ENCODE measurements at places on chromosomes 3 and 15.

- no peak for DNase-seq
These were observed 91.1 kb downstream of the WNT7A start for GRCh38 chr3:13788522-13789424.

GRCh38 chr3:70947579-70947978 lies 635.1 kb upstream of the MDFIC2 start:
- no peak for DNase-seq

DNA sequence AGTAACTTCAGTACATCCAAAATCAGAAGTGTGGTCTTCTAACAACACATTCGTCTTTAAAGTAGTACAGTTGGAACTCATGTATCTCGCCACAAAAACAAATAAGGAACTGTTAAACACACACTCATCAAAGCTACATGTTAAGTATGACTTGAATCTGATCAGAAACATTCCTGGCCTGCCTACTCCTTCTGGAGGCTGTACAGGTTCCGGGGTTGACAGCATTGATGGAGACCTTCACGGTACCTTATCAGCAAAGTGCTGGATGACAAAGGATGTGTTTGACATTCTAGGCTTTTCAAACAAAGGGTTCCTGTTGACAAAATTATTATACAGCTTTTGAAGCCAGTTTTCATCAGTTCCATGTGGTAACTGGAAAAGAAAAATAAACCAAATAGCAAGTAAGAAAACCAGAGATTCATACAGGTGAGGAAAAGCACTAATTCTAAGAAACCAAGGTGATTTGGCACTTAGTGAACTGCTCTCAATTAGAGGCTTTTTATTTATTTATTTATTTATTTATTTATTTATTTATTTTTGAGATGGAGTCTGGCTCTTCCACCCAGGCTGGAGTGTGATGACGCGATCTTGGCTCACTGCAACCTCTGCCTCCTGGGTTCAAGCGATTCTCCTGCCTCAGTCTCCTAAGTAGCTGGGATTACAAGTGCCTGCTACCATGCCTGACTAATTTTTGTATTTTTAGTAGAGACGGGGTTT lies 44.3 kb downstream of the MYO5C start:
- DNase-seq = no peak

GRCh38 chr3:15011174-15011573 lies 53.9 kb downstream of the MRPS25 start:
- DNase-seq = no peak

DNA sequence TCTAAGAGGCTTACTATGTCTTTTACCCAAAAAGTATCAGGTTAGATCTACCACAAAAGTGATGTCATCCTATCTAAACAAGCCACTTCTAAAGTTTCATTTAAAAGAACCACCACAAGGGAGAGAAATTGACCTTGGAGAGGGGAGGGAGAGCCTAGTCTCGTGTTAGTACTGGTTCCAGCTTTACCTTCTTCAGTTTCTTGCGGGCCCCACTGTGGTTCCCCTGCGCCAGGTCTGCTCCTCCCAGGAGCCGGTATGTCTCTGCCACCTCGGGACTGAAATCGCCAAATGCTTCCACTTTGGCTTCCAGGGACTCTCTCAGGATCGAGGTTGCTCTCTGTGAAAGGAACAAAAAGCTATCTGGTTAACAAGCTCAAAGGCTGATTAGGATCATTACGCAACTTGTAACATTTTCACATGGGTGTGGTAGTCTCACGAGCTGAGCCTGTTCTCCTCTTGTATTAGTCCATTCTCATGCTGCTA lies 51.1 kb downstream of the SYNM start:
- no peak for DNase-seq

GRCh38 chr3:112637700-112638099 lies 3.2 kb downstream of the CCDC80 start:
- no peak for DNase-seq

DNA sequence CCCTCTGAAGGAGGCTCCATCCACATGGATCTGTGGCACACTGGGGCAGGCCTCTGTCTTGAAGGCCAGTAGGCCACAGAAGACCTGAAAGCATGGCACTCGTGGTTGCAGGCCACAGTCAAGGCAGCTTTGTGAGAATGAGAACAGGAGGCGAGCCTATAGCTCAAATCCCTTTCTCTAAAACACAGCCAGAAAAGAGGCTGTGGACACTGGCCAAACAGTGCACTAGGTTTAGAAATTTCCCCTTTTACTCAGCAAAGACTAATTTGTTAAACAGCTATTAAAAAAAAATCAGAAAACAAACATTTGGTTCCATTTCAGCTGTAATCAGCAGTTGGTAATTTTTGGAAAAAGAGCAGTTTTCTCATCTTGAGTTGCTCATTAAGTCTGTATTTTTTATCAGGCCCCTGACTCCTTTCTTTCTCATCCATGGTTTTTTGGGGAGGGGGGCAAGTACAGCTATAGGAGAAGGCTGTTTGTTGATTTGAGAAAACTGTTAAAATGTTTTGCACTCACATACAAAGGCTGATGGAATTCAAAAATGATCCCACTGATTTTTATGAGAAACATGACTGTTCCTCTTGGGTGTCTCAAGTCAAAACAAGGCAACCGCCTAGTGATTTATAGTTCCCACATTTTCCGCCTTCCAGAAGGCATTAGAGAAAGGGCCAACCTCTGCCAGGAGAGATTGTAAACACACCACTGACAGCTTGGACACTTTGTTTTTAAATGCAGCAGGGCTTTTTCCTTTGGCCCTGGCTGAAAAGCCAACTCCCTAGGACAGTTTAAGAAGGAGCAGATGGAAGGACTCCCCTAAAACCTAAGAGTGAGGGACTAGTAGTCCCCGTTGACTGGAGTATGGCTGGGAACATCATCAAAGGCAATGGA lies 28.1 kb downstream of the PARP16 start:
- DNase-seq = no peak

DNA sequence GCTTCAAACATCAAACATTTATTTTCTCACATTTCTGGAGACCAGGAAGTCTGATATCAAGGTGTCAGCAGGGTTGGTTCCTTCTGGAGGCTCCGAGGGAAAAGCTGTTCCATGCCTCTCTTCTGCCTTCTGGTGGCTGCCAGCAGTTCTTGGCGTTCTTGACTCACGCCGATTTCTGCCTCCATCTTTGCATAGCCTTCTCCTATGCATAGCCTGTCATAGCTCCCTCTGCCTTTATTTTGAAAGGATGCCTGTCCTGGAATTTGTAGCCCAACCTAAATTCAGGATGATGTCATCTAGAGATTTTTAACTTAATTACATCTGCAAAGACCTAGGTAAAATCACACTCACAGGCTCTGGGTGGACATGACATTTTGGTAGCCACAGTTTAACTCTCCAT lies 70.4 kb downstream of the RGMA start:
- DNase-seq = no peak

DNA sequence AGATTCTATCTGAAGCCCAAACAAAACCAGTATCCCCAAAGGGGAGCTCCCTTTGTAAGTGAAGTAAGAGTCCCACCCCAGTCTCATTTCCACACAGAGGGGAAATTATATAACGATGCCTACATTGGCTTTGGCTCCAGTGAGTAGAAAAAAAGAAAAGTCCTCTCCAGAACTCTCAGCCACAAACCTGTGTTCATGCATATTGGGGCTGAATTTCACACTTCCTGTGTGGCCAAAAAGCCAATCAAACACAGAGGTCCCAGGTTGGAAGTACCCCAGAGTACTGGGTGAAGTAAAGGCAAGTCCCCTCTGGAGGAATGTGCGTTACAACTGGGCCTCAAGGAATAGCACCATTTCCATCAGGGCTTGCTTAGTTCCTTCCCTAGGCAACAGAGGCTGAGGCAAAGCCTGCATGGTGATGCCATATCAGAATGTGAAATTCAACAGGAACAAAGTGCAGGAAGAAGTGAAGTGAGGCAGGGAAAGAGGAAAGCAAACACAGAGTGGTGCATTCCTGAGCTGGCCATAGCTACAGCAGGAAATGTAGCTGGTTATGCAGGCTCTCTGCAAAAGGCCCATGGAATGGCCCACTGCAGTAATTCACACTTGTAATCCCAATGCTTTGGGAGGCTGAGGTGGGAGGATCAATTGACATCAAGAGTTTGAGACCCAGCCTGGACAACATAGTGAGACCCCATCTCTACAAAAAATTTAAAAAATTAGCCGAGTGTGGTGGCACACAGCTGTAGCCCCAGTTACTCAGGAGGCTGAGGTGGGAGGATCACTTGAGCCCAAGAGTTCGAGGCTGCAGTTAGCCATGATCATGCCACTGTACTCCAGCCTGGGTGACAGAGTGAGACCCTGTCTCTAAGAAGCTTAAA lies 16.6 kb upstream of the CX3CR1 start:
- DNase-seq = no peak

DNA sequence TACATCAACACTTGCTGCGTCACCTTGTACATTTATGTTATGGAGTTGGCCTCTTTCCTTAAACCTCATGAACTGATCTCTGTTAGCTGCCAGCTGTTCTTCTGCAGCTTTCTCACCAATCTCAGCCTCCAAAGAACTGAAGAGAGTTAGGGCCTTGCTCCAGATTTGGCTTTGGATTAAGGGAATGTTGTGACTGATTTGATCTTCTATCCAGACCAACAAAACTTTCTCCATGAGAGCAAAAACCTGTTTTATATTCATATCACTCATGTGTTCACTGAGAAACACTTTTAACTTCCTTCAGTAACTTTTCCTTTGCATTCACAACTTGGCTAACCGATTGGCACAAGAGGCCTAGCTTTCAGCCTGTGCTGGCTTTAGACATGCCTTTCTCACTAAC lies 1156.0 kb upstream of the CADM2 start:
- no peak for DNase-seq

GRCh38 chr15:64013179-64014062 lies 32.9 kb downstream of the DAPK2 start:
- DNase-seq = no peak

- no peak for DNase-seq
These were observed 64.9 kb downstream of the CDC25A start for GRCh38 chr3:48123346-48123745.

DNA sequence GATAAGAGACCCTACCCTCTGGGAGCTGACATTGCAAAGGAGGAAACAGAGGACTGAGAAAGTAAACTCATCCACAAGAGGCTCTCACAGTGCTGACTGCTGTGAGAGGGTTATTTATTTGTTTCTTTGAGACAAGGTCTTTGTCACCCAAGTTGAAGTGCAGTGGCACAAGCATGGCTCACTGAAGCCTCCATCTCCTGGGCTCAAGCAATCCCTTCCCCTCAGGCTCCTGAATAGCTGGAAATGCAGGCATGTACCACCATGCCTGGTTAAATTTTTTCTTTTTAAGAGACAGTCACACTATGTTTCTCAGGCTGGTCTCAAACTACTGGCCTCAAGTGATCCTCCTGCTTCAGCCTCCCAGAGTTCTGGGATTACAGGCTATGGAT lies 52.8 kb downstream of the FBLN2 start:
- no peak for DNase-seq

- no peak for DNase-seq
These were observed 66.8 kb upstream of the ATP11B start for GRCh38 chr3:182726258-182727142.

DNA sequence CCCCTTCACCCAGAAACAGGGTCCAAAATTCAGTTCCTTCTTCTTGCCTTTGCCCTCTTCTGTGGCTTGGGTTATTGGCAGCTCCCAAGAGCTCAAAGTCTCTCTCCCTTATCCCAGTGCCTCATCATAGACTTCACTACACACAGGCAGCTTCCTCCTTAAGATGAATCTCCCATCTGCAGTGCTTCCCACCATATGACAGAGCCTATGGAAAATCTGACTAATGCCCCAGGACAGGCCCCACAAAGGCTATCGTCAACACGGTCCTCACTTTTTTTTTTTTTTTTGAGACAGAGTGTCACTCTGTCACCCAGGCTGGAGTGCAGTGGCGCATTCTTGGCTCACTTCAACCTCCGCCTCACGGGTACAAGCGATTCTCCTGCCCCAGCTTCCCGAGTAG lies 194.1 kb downstream of the MEX3B start:
- no peak for DNase-seq

GRCh38 chr15:23081271-23081670 lies 41.9 kb upstream of the TUBGCP5 start:
- DNase-seq = no peak

- DNase-seq = no peak
These were observed 21.6 kb upstream of the TIGIT start for GRCh38 chr3:114272271-114272670.

GRCh38 chr3:190585805-190586630 lies 72.1 kb downstream of the IL1RAP start:
- peak; percentile 52 for DNase-seq

DNA sequence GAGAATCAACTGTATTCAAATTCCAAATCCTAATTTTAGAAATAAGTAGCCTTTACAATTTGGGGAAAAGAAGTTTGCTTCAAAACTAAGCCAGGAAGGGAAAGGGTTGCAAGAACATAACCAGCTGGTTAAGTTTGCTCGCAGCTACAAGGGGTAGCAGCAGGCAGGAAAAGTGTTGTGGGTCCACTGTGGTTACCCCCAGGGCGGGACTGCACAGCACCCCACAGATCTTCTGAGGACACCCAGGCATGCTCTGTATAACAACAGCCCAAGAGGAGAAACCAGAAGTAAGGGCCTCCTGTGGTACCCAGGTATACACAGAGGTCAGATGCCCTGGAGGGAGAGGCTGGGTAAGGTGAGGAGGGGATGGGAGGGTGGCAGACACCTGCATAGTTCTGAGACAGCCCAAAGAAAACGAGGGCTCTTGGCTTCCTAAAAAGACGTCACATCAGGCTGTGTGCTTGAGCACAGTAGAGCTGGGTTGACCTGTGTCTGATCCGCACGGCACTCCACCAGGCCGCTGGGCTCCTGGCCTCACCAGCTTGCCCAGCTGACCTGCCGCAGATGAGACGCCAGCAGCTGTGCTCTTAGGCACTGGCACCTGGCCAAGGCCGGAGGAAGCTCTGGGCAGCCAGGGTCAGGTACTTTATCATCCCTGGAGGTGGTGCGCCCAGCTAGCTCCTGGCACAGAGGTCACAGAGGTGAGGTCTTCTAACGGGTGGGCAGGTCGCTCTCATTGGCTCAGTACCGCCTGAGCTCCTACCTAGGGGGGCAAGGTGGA lies 81.8 kb upstream of the SNRPA1 start:
- no peak for DNase-seq

DNA sequence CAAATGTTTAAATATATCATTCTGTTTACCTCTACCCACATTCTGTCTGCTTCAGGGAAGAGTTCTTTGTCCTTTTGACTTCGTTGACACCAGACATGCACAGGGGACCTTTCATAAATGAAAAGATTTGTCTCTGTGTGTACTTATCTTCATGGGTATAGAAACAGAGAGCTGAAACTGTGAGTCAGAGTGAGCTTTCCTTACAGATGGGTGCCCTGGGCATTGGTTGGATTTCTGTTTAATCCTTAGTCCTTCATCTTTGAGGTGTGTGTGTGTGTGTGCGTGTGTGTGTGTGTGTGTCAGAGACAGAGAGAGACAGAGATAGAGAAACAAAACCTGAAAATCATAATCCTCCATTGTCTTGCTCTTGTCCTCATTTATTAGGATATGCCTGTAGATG lies 517.4 kb downstream of the TUSC7 start:
- no peak for DNase-seq

Data from GOT3 (cell line).